ENCODE measurements at places on chromosomes 11 and 22. TPM values are rescaled to one million over a fixed set of nuclear protein-coding genes. Genes with fewer than 3 reads are reported as not detected.

NPTXR gene
- total RNA-seq: 12.3 TPM

BBOX1 gene
- total RNA-seq: 1.1 TPM

- no peak for DNase-seq
Measured at GRCh38 chr11:112810951-112811350, 150.3 kb upstream of the NCAM1 start.

- DNase-seq: peak; percentile 57
Measured at GRCh38 chr11:69699213-69699612, 4.6 kb downstream of the FGF19 start.

- DNase-seq: no peak
Measured at GRCh38 chr11:17602105-17603001, 55.3 kb downstream of the OTOG start.

DNA sequence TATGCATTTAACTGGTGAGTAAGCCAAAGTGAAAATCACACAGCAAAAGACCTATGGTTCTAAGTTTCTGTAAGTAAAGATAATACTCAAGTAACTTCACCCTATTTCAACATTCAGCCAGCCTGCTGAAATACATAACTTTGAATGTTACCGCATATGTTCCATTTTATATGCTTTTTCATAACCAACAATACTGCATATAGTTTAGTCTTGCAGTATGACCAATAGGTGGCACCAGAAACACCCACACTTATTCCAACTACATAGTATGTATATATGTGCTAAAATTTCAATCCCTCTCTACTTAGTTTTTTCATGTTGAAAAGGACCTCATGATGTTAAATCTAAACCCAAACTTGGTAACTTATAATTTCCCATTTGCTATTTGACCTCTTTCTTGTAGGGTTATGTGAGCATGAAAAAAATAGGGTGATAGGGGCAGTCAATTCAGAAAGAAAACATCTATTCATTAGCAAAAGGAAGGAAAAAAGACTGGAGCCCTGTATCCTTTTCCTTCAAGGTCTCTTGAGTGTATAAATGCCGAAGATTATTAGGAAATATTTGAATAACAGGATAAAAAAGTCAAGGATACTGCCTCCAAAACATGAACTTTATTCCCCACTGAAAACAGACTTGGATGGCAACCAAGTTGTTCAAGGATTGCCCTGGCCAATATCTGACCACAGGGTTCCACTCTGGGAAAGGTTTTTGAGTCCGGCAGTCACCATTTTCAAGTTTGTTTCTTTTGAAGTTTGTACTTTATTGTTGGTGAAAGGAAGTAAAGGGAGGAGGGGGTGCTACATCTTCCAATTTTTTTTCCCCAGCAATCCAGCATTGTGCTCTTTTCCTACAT lies 23.8 kb upstream of the FZD4 start:
- DNase-seq: peak; percentile 53

- no peak for DNase-seq
Measured at GRCh38 chr11:111177037-111177871, 68.3 kb upstream of the POU2AF2 start.

GRCh38 chr11:15557457-15558230 lies 442.9 kb downstream of the INSC start:
- DNase-seq: no peak

DNA sequence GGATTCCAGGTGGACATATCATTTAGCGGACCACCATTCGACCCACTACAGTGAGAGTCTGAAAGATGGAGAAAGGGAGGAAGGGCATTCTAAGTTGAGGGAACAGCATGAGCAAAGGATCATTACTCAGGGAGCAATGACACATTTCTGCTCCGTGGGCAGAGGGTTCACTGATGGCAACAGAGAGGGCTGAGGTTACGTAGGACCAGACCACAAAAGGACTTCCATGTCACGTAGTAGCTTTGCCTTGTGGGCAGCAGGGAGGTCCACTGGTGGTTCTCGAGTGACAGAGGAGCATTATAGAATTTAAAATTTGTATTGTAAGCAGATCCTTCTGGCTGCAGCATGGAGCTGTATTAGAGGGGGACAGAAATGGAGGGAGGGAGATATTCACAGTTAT lies 109.7 kb upstream of the NAV2 start:
- DNase-seq: no peak

GRCh38 chr11:118212781-118213191 lies 12.0 kb downstream of the JAML start:
- no peak for DNase-seq

- DNase-seq: no peak
Measured at GRCh38 chr11:29208117-29208516, 808.7 kb downstream of the KCNA4 start.

Data from tongue (tissue), 3 donors.